ENCODE measurements at places on chromosomes 11 and 22. TPM values are rescaled to one million over a fixed set of nuclear protein-coding genes. Genes with fewer than 3 reads are reported as not detected.

Gene GRIA4
- not detected for total RNA-seq

Gene MAPK8IP2
- 2.8 TPM for total RNA-seq

Gene OR4D5
- not detected for total RNA-seq

Gene PRG3
- not detected for total RNA-seq

Gene WT1
- not detected for total RNA-seq

Gene A4GALT
- total RNA-seq, result 29.9 TPM

Gene FAM227A
- 3.5 TPM for total RNA-seq

Gene MMP1
- not detected for total RNA-seq

Gene TSPAN4
- 175 TPM for total RNA-seq

Gene OLFML1
- total RNA-seq, result 59.7 TPM

Gene CDC42EP1
- total RNA-seq, result 282 TPM

DNA sequence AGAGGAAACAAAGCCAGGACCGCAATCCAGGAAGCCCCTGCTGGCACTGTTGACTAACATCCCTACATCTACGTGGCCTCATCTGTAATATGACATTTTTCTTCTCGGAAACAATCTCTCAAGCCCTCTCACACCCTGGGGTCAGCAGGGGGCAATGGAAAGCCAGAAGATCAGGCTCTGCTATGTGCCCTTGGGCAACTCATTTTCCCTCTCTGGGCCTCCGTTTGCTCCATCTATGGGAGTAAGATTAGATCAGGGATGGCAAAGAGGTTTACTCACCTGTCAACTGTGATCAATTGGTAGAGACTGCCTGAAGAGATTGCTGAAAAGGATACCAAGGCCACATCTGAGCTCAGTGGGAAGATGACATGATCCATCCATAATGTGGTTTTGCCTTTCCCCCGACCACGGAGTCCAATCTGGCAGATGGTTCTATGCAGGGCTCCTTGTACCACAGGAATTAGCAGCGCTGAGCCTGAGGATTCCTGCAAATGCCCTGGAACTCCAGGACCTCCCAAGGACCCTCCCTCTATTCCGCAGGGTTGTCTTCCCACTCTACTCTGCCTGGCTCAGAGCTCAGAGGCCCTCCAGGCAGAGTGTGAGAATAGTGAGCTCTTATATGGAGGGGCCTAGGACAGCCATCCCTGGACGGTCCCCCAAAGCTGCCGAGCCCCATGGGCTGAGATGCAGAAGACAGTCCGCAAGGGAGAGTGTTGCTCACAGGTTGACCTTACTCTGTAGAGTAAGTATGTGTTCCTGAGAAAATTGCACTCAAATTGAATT lies 66.1 kb downstream of the CHST1 start:
- H3K4me1 ChIP-seq, result no peaks in the 10 kb centered on the region
- H3K4me3 ChIP-seq, result no peak overlapping the region
- H3K27me3 ChIP-seq, result peaks cover 24% of the 10 kb centered on the region
- H3K36me3 ChIP-seq, result no peaks in the 10 kb centered on the region
- no peak overlapping the region for H3K27ac ChIP-seq

- no peak overlapping the region for H3K4me3 ChIP-seq
- peaks cover 7% of the 10 kb centered on the region for H3K4me1 ChIP-seq
- no peak overlapping the region for H3K27ac ChIP-seq
Measured at GRCh38 chr11:126592496-126593410, 237.3 kb downstream of the ST3GAL4 start.

DNA sequence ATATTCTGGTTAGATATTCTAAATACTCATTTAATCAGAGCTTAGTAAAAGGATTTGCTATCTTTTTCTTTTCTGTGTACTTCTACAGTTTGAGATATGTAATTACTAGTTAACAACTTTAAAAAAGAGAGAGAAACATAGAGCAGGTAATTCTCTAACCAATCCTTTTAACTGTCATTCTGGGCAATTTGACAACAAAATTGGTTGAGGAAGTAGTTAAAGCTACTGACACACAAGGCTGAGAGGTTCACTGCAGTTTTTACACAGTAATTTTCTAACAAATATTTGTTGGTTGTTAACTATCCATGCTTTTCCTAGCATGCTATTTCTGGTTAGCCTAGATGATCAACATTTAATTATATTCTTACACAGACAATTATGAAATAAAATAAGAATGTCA lies 3.6 kb downstream of the SOX6 start:
- no peak for DNase-seq
- peaks cover 22% of the 10 kb centered on the region for H3K4me1 ChIP-seq
- no peak overlapping the region for H3K27ac ChIP-seq

GRCh38 chr11:64102005-64102738 lies 63.7 kb downstream of the MACROD1 start:
- peaks cover 5% of the 10 kb centered on the region for H3K4me1 ChIP-seq
- H3K4me3 ChIP-seq, result no peak overlapping the region
- H3K36me3 ChIP-seq, result no peaks in the 10 kb centered on the region
- H3K27me3 ChIP-seq, result no peaks in the 10 kb centered on the region
- DNase-seq, result no peak

DNA sequence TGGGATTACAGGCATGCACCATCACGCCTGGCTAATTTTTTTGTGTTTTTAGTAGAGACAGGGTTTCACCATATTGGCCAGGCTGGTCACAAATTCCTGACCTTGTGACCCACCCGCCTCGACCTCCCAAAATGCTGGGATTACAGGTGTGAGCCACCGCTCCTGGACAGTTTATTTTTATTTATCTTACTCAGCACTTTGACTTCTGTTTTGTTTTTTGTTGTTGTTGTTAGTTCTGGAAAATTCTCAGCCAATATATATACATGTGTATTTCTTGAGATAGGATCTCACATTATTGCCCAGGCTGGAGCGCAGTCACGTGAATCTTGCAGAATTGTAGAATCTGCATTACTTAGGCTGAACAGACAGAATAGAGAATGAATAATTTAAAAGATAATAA lies 107.6 kb downstream of the CSTPP1 start:
- DNase-seq, result no peak
- H3K27me3 ChIP-seq, result no peaks in the 10 kb centered on the region
- H3K4me3 ChIP-seq, result no peak overlapping the region
- peaks cover 3% of the 10 kb centered on the region for H3K4me1 ChIP-seq
- H3K36me3 ChIP-seq, result no peaks in the 10 kb centered on the region

GRCh38 chr11:113281052-113281725 lies 33.2 kb upstream of the TTC12 start:
- H3K36me3 ChIP-seq, result no peaks in the 10 kb centered on the region
- no peak overlapping the region for H3K4me3 ChIP-seq
- no peak for DNase-seq
- no peaks in the 10 kb centered on the region for H3K27me3 ChIP-seq

GRCh38 chr11:10688401-10688800 lies 5.2 kb downstream of the IRAG1 start:
- H3K27me3 ChIP-seq, result no peaks in the 10 kb centered on the region
- DNase-seq, result no peak
- peaks cover 23% of the 10 kb centered on the region for H3K36me3 ChIP-seq
- H3K4me3 ChIP-seq, result no peak overlapping the region
- H3K27ac ChIP-seq, result no peak overlapping the region

GRCh38 chr22:29302681-29303465 lies 3.6 kb upstream of the GAS2L1 start:
- no peak overlapping the region for H3K27ac ChIP-seq
- H3K36me3 ChIP-seq, result peaks cover 30% of the 10 kb centered on the region
- no peak for DNase-seq
- no peak overlapping the region for H3K4me3 ChIP-seq
- no peaks in the 10 kb centered on the region for H3K27me3 ChIP-seq

- peaks cover 37% of the 10 kb centered on the region for H3K4me1 ChIP-seq
- no peaks in the 10 kb centered on the region for H3K36me3 ChIP-seq
- no peaks in the 10 kb centered on the region for H3K27me3 ChIP-seq
- DNase-seq, result no peak
Measured at GRCh38 chr11:130650456-130651030, 202.1 kb downstream of the ADAMTS15 start.

GRCh38 chr11:57427727-57428082 lies 784 bp upstream of the SLC43A3 start:
- peaks cover 1% of the 10 kb centered on the region for H3K36me3 ChIP-seq
- no peaks in the 10 kb centered on the region for H3K27me3 ChIP-seq
- peak overlapping the region; percentile 97 for H3K27ac ChIP-seq
- H3K4me1 ChIP-seq, result peaks cover 43% of the 10 kb centered on the region
- no peak for DNase-seq

DNA sequence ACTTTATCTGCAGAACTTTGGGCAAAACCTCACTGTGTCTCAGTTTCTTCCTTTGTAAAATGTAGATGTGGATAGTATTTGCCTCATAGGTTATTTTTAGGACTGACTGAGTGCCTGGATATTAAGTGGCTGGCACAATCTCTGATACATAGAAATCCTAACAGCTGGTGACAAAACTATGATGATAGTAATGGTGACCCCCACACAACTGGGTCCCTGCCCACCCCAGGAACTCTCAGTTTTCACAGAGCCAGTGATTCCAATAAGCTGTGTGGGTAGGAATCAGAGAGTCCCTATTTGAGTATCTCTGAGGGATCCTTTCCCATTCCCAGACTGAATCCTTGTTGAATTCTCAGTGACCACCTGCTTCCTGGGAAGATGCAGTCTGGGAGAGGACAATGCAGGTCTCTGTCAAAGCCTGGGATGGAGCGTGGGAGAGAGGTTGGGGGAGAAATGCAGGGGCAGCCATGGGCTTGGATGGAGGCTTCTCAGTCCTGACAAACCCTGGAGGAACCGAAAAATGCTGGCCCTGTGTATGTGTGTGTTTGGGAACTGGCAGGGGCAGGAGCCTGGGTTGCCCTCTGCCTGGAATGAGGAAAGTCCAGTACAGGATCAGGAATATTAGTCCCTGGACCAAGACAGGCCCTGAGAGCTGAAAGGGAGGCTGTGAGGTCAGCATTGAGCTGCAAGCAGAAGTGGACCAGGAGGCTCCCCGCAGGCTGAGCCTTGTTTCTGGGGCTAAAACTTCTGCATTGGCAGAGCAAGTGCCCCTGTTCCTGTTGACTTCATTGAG lies 6.1 kb upstream of the P2RY6 start:
- H3K36me3 ChIP-seq, result no peaks in the 10 kb centered on the region
- H3K27ac ChIP-seq, result no peak overlapping the region
- peak; percentile 42 for DNase-seq
- no peaks in the 10 kb centered on the region for H3K4me1 ChIP-seq

GRCh38 chr11:102001657-102002338 lies 45.4 kb upstream of the CFAP300 start:
- H3K27ac ChIP-seq, result no peak overlapping the region
- peaks cover 14% of the 10 kb centered on the region for H3K36me3 ChIP-seq
- no peaks in the 10 kb centered on the region for H3K27me3 ChIP-seq

GRCh38 chr11:129377739-129378138 lies 2.1 kb downstream of the BARX2 start:
- peaks cover 81% of the 10 kb centered on the region for H3K27me3 ChIP-seq
- H3K4me3 ChIP-seq, result no peak overlapping the region
- H3K27ac ChIP-seq, result no peak overlapping the region

DNA sequence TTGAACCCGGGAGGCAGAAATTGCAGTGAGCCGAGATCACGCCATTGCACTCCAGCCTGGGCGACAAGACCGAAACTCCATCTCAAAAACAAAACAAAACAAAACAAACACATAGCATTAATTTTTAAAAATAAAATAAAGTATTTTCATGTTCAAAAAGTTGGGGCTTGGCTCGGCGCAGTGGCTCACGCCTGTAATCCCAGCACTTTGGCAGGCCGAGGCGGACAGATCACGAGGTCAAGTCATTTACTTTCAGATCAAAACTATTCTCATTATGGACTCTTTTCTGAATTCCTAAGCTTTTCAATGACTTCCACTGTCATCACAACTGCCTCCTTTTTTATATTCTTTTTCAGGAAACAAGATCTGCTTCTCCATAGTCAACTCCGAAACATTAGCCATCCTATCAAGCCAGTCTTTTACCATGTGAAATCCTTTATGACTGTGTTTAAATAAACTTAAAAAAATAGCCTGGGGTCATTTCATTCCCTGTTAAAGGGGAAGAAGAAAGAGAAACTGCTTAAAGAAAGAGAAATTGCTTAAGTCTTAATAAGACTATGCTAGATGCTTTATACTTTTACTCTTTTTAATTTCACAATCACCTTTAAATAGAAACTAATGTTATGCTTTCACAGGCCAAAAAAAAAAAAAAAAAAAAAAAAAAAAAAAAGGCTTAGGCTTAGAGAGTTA lies 13.1 kb upstream of the CHRNA10 start:
- peaks cover 8% of the 10 kb centered on the region for H3K4me1 ChIP-seq
- no peaks in the 10 kb centered on the region for H3K27me3 ChIP-seq
- peak overlapping the region; percentile 16 for H3K27ac ChIP-seq

GRCh38 chr22:48407256-48407955 lies 1420.3 kb downstream of the BRD1 start:
- no peaks in the 10 kb centered on the region for H3K36me3 ChIP-seq
- H3K4me1 ChIP-seq, result no peaks in the 10 kb centered on the region
- no peak overlapping the region for H3K27ac ChIP-seq

GRCh38 chr11:120546312-120547205 lies 35.0 kb downstream of the GRIK4 start:
- H3K4me3 ChIP-seq, result no peak overlapping the region
- H3K27ac ChIP-seq, result peak overlapping the region; percentile 93
- no peaks in the 10 kb centered on the region for H3K36me3 ChIP-seq
- H3K27me3 ChIP-seq, result no peaks in the 10 kb centered on the region
- no peak for DNase-seq

DNA sequence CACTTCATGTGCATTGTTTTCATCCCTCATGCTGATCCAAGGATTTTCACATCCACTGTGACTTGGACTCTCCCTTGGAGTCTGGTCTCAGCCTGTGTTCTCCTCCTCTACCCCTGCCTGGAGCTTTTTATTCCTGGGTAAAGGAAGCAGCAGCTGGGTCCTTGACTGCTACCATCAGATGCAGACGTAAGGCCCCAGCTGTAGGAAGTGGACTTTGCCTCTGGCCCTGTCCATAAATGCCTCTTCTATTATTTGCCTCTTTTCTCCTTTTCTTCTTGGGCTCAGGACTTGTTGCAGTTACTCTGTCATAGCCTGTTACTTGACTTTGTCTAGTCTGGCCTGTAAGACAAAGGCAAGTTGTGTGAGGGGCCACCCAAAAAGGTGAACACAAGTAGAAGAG lies 303.8 kb downstream of the NXPE2 start:
- H3K4me3 ChIP-seq, result no peak overlapping the region
- DNase-seq, result no peak
- H3K4me1 ChIP-seq, result no peaks in the 10 kb centered on the region
- H3K27me3 ChIP-seq, result no peaks in the 10 kb centered on the region
- no peaks in the 10 kb centered on the region for H3K36me3 ChIP-seq

DNA sequence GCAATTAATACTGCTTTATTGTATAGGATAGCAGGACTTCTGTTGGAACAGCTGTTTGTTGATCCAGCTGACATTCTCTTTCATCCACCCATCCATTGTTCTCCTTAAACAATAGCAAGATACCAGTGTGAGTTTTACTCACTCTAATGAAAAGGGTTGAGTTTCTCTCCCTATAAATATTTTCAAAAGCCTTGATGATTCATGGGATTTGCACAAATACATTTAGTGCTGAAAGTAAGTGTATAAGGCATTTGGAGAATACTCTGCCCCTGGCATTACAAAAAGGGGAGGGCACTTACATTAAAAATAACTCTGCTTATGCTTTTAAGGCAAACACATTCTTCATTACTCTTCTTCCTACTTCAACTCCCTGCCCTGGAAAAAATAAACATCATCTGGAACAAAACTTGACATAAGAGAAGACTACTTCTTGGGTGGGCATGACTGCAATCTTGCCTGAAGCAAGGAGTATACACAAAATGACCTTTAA lies 634.9 kb downstream of the METTL15 start:
- peaks cover 20% of the 10 kb centered on the region for H3K4me1 ChIP-seq
- DNase-seq, result no peak

Data from osteocyte (in vitro differentiated cells).